ENCODE measurements at places on chromosomes 1 and 21.
A peak's percentile ranks its signal among the peaks of the same experiment; 100 is the strongest.

DNA sequence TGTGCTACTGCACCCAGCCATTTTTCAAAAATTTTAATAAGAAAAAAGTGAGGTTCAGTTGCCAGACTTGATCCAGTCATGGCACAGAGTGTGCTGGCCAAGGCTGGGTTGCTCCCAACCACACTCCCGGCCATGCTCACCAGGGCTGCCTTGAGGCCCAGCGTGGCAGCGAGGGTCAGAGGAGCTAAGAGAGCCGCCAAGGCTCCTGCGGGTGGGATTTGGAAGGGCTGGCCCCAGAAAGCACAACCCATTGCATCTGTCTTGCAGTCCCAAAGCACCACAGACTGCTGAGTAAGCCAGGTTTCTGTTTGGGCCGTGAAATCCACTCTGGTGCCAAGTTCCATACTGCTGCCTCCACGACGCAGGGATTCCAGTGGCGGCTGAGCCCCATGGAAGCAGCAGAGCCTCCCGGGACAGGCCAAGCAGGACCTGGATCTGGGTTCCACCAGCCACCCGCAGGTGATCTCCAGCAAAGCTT lies 22.6 kb downstream of the ZBTB17 start:
- no peak for DNase-seq

DNA sequence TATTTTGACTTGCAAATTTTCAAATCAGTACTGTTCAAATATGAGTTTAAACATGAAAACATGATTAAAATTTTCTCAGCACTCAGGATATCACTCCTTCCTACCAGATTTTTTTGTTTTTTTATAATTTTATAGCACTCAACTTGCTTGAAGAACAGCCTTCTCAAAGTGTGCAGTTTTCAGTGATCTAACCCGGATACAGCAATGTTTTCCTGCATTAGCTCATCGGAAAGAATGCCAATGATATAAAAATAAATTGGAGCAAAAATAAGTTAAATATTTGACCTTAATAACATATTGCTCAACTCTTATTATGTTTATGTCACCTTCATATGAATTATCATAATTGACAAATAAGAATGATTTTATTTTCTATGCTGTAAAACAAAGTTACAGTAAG lies 766.8 kb downstream of the USP25 start:
- DNase-seq = no peak

- DNase-seq = no peak
These were observed 135.5 kb downstream of the TNFSF18 start for GRCh38 chr1:172915271-172915670.

DNA sequence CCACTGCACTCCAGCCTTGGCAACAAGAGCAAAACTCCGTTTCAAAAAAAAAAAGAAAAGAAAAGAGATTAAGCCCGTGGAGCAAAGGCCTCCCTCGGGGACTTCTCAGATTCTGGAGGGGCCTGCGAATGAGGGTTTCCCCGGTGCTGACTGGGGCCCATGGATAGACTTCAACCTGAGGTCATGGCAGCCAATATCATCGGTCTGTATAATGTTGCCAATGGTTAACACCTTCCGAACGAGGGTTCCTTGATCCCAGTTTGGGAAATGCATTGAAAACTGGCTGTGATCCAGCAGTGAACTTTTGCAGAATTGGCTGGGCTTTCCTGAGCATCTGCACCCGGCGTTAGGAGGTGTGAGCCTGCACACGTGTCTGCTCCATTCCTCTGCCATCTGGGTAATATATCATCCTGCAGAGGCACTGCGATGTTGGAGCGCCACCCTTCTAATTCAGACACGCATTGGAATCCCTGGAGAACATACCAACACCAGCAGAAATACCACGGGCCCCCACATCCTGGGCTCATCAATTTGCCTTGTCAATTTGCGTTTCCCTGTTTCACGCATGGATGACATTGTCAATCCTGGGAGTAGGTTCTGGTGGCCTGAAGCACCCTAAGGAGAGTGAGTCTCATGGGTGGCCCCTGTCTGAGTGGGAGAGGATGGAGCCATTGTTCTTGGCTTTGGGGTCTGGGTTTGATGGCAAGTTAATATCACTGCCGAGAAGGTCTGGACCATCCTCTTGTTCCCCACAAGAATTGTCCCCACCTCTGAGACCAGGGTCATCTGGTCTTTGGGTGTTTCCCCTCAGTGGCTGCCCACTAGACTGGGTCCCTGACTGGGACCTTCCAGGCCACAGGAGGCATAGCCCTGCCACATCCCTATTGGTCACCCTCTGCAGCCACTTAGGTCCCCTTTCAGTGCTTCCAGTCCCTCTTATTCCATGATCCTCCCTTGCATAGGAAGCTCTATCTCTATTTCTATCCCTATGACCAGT lies 441.0 kb downstream of the PTPRU start:
- peak; percentile 85 for DNase-seq

DNA sequence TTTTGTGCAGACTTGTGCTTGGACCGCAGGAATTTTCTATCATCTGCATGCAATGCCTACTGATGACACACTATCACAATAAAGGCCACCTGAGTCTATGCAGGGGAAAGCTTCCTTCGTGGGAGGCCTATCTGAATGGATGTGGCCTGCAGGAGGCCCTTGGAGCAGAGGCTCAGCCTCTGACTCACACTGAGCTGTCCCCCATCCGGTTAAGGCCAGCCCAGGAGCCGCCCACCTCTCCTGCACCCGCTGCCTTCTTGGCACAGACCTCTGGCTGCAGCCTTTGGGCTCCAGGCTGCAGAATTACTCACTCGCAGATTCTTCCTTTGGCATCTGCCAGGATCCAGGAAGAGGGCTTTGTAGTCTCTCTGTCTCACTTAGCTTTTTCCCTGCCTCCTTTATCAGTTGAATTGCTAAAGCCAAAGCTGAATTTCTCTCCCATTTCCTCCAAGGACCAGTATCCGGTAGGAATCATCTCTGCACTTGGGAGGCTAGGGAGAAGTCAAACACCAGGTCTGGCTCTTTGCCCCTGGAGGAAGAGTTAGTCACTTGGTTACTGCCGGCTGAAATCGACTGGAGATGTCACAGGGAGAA lies 65.1 kb upstream of the JUN start:
- no peak for DNase-seq

DNA sequence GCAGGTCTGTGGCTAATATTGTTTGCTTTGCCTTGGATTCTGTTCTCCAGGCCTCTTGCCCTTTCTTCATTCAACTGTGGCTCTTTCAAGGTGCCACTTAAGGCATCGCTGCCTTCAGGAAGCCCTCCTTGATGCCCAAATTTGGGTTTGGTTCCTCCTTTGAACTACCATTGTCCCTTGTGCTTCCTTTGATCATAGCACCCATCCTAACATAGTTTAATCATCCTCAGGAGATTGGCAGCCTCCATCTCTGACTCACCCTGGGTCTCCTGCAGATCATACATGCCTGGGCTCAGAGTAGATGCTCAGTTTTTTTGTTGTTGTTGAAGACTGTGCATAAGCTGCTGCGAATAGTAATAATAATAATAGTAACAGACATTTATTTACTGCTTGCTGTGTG lies 54.4 kb upstream of the ACOT11 start:
- DNase-seq = no peak

- DNase-seq = peak; percentile 82
These were observed 54.9 kb upstream of the FMOD start for GRCh38 chr1:203405703-203406438.

DNA sequence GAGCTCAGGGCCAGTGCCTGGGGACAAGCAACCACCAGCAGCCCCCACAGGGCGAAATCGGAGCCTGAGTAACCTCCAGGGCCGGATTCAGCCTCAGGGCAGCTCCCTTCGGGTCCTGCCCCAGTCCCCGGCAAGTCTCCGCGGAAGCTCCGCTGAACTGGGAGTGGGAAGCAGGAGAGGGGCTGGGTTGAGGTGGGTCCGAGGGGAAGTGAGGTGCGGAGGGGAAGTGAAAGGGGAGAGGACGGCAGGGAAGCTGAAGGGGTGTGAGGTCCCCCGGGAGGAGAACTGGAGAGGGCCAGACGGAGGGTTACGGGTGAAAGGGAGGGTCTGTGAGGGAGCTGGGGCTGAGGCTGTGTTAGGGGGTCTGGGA lies 560 bp downstream of the PADI2 start:
- no peak for DNase-seq

- no peak for DNase-seq
These were observed 58.9 kb upstream of the LAPTM5 start for GRCh38 chr1:30816211-30817076.

- no peak for DNase-seq
These were observed 147.8 kb downstream of the PGBD5 start for GRCh38 chr1:230278376-230278775.

DNA sequence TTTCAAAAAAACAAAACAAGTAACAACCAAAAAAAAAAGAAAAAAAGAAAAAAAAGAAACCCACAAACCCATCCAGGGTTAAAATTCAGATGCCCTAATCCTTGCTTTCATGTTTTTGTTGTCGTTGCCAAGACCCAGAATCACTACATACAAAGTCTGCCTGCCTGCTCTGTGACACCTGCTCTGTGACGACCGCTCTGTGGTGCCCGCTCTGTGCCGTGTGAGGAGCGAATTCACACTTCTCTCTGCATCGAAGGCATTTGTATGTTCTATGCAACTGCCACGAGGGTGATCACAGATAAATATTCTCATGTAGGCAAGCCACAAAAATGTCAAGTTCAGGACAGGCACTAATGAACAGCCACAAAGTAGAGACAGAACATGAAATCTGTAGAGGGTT lies 178.6 kb downstream of the SLC45A1 start:
- no peak for DNase-seq

- DNase-seq = no peak
These were observed 502.7 kb downstream of the NUF2 start for GRCh38 chr1:163824490-163824889.

- DNase-seq = no peak
These were observed 31.6 kb downstream of the HYI start for GRCh38 chr1:43421976-43422750.

GRCh38 chr1:21951226-21951870 lies 14.2 kb upstream of the HSPG2 start:
- DNase-seq = no peak

DNA sequence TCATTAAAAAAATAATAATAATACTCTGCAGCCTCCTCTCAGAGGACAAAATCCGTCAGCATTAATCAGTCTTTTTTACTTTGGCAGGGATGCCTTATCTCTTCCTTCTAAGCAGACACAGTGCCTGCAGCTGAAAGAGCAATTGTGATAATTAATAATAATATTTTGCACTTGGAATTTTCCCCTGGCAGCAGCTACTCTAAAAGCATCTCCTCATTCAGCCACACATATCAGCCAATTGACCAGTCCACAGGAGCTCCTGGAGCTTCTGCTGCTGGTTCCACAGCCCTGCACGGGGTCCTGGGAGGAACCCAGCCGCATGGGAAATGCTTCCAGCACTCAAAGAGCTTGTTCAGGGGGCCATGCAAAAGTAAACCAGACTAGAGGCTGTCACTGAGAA lies 31.0 kb upstream of the VWA5B1 start:
- DNase-seq = no peak

DNA sequence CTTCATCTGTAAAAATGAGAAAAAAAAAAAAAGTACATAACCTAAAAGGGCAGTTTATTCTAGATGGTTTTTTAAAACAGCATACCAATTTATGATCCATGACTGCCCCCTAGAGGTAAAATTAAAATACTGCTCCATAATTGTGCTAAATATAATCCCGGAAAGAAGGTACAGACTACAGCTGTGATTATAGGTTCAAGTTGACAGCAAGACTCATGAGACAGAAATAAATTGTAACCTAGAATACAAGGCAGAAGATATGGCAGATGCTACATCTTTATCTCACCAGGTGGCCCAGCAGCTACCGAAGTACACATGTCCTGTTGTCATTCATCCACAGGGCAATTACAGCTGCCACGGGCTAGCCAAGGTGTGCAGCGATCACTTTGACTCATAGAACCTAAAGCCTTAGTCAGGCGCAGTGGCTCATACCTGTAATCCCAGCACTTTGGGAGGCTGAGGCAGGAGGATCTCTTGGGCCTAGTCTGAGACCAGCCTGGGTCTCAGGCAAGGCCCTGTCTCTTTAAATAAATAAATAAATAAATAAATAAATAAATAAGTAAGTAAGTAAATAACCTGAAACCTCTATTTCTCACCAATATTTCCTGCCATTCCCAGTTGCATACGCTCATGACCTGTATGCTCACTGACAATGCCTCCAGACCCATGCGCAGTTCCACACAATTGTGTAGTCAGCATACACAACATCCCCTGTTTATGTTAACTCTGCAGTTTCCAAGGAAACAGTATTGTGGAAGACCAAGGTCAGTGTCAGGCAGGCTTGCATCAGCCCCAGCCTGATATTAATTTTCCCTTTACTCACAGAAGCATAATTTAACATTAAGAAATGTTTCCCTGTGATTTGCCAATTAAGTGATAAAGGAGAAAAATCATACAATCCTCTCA lies 18.3 kb upstream of the PPIE start:
- DNase-seq = peak; percentile 40

- DNase-seq = no peak
These were observed 94.8 kb upstream of the KIAA0040 start for GRCh38 chr1:175287377-175287776.

GRCh38 chr1:17689011-17689410 lies 66.1 kb upstream of the ACTL8 start:
- no peak for DNase-seq

DNA sequence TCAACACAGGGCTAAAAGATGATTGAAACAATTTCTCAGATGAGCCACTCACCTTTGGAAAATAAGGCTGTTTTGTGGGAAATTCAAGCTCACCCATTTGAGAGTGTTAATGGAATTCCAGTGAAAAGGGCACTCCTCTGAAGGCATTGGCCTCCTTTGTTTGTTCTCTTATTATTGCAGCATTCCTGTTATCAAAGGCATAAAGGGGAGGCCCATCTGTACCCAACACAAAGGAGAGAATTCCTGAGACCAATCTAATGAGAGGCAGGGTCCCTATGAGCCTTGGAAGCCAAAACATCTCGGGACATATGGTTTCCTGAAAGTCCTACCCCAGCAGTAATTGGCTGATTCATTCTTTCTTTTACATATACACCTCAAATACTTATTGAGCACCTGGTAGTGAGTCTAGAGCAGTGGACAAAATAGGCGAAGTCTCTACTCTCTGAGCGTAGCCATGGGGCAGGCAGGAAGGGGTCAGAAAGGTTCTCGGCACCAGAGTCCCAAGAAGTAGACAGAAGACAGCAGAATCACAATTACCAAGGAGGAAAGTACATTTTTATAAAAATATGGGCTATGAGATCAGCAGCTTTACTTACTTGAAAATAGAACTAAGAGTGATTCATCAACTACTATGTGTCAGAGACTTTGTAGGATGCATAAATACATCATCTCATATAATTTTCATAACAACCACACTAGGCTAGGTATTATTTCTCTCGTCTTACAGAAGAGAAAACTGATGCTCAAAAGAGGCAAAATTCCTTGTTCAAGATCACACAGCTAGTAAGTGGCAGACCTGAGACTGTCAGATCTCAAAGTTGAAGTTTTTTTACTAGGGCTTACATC lies 218.7 kb downstream of the DAB1 start:
- DNase-seq = no peak

DNA sequence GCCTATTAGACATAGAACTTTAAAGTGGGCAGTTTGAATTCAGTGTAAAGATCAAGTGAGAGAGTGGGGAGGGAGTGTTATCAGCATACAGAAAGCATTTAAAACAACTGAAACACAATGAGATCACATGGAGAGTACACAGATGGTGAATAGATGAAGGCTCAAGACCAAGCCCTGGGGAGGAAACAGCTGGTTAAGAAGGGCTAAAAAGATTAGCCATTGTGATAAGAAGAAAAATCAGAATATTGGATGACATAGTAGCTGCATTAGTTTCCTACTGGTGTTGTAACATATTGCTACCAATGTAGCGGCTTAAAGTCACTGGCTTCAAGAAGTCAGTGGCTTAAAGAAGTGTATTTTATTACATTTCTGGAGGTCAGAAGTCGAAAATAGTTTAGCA lies 443.4 kb upstream of the RGS18 start:
- no peak for DNase-seq

All from vagina (tissue), 2 donors.